ENCODE measurements at places on chromosomes 2 and 18.

DNA sequence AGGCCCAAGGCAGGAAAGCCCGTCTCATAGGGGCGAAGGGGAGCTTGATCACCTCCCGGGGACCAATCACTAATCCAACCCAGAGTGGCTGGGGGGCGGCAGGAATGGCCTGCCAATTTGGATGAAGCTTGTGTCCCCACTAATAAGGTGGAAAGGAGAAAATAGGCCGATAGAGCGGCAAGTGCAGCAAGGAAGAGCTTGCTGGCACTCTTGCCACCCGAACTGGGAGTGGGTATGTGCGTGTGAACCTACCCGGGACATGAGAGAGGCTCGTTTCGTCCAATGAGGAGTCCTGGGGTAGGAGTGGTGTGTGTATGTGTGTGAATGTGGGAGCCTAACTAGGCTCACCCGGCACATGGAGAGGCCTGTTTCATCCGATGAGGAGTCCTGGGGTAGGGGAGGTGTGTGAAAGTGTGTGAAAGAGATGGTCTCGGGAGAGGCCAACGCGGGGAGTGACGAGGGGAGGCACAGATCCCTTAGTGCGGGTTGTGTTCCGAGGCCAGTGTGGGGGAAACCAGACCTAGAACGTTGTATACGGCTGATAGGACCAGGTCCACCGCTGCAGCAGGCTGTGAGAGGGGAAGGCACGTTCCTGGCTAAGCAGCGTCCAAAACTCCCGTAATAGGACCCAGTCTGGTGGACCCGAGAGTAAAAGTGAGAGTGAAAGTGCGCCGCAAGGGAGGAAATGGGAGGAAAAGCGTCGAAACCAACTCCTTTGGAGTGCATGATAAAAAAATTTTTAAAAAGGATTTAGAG, 47.1 kb upstream of the SELENOI start:
- DNase-seq: peak; percentile 28

DNA sequence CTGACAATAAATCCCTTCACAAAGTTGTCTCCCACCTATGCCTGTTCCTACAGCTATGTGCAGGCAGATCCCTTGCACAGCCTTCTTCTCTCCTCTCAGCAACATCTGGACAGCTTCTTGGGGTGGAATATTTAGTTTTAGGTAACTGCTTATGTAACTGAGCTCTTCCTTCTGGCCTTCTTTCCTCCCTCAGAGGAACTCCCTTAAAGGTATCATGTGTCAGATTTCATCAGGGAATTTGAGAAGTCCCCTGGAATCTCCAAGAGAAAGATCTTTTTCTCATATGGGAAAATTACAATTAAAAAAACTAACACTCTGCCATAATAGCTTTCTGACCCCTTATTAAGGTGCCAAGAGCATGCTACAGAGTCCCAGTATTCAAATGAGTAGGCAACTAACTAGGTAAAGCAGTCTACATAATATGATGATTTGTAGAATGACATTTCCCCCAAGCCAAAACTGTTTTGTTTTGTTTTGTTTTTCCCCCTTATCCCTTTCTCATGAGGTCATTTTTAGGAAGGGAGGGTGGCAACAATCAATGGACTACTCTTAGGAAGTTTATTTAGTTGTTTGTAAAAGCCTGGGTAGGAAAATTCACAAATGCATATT, 2.4 kb downstream of the TMEM200C start:
- no peak for DNase-seq

- peak; percentile 33 for DNase-seq
Measured at GRCh38 chr2:88690591-88691338, 708 bp upstream of the RPIA start.

DNA sequence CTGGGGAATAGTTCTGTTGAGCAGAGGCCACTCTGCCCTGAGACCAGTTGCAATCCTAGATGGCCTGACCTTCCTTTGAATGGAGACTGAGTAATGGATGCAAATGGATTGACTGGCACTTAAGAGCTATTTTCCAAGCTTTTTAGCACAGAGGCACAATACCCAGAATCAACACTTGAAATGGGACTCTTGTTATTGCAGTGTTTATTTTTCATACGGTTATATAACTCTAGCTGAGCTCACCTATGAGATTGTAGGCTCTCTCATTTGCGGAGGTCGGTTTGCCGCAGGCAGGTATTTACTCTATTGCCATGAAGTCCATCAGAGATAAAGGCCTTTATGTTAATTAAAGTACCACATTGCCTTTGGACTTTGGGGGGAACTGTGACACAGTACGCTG, 422.3 kb upstream of the CELF4 start:
- DNase-seq: no peak

- no peak for DNase-seq
Measured at GRCh38 chr2:23404426-23404825, 19.4 kb downstream of the KLHL29 start.

- no peak for DNase-seq
Measured at GRCh38 chr2:8684540-8684877, 2.7 kb downstream of the ID2 start.

DNA sequence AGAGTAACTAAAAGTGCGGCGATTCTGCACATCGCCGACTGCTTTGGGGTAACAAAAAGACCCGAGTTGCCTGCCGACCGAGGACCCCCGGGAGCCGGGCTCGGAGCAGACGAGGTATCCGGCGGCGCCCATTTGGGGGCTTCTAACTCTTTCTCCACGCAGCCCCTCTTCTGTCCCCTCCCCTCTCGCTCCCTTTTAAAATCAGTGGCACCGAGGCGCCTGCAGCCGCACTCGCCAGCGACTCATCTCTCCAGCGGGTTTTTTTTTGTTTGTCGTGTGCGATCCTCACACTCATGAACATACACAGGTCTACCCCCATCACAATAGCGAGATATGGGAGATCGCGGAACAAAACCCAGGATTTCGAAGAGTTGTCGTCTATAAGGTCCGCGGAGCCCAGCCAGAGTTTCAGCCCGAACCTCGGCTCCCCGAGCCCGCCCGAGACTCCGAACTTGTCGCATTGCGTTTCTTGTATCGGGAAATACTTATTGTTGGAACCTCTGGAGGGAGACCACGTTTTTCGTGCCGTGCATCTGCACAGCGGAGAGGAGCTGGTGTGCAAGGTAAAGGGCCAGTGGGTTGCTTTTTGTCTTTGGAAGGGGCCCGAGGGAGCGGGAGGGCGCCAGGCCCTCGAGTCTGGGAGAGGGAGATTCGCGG, 1.4 kb downstream of the TRIB2 start:
- peak; percentile 28 for DNase-seq

- no peak for DNase-seq
Measured at GRCh38 chr2:156445296-156446220, 9.4 kb downstream of the GPD2 start.

DNA sequence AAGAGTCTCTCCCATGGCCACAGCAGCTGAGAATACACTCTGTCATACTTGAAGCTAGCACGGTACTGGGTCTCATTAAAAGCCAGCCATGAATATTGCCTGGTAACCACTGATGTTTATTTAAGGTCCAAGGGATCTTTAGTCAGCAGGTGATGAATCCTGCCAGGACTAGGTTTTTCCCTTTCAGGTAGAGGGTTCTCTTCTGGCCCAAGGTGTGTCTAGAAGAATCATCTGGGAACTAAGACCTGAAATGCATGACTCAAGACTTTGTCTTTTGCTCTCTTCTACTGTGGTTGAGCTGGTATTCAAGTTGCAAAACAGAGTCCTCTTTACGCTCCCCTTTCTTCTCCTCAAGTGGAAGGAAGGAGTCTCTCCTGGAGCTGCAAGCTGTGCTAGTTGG, 400.5 kb upstream of the FSIP2 start:
- DNase-seq: no peak

GRCh38 chr2:214196260-214196659, 214.6 kb upstream of the VWC2L start:
- no peak for DNase-seq

- no peak for DNase-seq
Measured at GRCh38 chr2:64698177-64698643, 44.5 kb upstream of the SERTAD2 start.

- no peak for DNase-seq
Measured at GRCh38 chr18:9855681-9856080, 30.1 kb upstream of the TXNDC2 start.

- no peak for DNase-seq
Measured at GRCh38 chr2:120108049-120108448, 95.2 kb downstream of the EPB41L5 start.

DNA sequence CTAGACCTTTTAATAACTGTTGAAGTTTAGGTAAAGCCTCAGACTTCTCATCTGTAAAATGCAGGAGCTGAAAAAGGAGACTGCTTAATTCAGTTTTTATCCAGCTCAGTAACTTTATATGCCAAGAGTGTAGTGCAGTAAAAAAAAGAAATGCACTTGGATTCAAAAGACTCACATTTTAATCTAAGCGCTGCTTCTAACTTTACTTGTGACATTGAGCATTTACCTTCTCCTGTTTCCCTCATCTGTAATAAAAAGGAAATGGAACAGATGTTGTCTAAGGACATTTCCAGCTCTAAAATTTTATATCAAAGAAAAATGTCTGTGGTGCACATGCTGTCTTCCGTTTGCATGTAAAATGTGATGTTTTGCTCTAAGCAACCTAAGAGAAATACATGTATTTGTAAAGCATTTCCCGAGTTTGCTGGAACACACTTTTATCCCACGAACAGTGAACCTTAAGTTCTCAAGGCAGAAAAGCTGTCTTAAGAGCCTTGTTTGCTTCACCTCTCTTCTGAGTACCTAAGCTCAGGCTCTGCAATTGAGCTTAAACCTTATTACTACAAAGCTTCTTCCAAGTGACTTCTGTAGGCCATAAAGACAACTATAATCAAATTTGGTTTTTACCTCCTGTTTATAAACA, 24.2 kb upstream of the TANK start:
- DNase-seq: no peak

DNA sequence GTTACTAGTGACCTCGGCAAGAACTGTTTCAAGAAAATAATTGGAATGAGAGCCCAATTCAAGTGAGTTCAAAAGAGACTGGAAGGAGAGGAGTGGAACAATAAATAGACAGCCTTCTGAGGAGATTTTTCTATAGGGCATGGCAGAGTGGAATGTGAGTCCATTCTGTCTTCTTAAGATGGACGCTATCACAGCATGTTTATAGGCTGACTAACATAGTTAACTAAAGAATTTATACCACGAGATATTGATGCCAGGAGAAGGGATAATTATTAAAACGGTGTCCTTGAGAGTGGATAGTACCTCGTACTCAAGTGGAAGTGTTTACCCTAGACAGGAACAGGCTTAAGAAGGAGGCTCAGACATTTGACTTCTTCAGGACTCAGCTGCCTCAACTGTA, 143.5 kb upstream of the RBBP8 start:
- no peak for DNase-seq

- DNase-seq: no peak
Measured at GRCh38 chr18:3875961-3876360, 426.0 kb downstream of the TGIF1 start.

DNA sequence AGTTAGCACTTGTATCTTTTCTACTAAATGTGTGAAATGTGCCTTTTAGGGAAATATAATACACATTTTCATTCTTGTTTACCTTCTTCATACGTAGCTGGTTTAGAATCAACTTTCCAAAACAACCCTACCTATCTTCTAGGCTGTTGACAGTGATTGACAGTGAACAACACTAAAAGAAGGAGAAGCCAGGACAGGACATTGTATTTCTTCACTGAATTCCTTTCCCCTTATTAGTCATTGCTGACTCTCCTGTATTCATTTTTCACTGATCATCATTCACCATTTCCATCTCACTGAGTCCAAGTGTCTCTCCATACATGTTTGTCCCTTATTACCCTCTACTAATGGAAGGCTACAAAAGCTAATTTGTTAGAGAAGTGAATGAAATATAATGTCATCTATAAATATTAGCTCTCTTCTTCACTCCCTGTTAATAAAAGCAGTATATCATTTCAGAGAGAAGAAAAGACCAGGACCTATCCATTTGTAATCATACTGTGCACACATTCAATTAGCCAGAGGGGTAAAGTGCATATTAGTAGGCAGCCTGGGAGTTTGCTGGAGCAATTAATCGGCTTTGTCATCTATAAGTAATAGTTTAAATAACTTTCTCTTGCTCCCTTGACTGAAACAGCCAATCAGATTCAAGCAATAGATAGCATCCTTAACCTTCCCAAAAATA, 192.5 kb upstream of the FOSL2 start:
- no peak for DNase-seq

DNA sequence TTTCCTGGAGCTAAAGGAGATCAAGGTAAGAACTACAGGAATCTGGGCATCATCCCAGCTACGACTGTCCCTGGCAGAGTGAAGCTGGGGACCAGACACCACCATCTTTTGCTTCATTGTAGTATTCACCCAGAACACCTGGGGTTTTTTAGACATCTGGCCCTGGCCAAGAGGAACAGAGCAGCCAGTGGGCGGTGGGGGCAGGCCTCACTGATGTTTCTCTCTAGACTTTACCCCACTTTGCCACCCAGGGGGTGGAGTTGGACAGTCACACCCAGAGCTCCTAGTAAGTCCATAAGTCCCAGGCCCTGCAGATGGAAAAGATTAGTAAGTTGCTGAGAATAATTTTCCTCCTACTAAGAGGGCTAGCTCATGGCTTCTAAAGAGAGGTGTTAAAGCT, 39.6 kb downstream of the MARCO start:
- DNase-seq: no peak

- no peak for DNase-seq
Measured at GRCh38 chr2:197273485-197273884, 37.1 kb downstream of the ANKRD44 start.

- no peak for DNase-seq
Measured at GRCh38 chr18:6370410-6370809, 44.3 kb downstream of the L3MBTL4 start.

- no peak for DNase-seq
Measured at GRCh38 chr2:191500884-191501560, 176.9 kb upstream of the NABP1 start.

- peak; percentile 58 for DNase-seq
Measured at GRCh38 chr2:174607989-174608865, 10.6 kb upstream of the WIPF1 start.

- no peak for DNase-seq
Measured at GRCh38 chr18:48136051-48136826, 205.8 kb upstream of the SMAD2 start.

- no peak for DNase-seq
Measured at GRCh38 chr2:119864318-119864717, 104.6 kb downstream of the PTPN4 start.

GRCh38 chr2:42848726-42849290, 56.4 kb upstream of the HAAO start:
- no peak for DNase-seq
